Posterior vena cava (tissue), 2 donors: ENCODE measurements at places on chromosomes 1 and 21.

GRCh38 chr1:171263901-171264300 is 15.6 kb downstream of the FMO1 start:
- DNase-seq: no peak

DNA sequence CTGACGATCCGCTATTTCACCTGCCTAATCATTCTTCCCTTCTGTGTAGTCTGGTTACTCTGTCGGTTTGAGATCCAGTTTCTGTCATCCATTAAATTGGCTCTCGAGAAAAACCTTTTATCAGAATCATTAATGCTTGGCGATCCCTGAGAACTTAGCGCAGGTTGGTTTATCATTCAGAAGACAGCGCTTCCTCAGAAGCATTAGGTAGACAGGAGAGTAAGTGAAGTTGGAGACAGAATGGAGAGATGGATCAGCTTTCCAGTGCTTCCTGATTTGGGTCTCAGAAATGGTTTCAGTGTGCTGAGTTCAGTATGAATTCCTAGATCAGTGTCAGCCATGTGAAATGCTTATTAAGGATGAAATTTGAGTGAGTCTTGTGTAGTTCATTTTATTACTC is 1.3 kb downstream of the USP1 start:
- no peak for DNase-seq

DNA sequence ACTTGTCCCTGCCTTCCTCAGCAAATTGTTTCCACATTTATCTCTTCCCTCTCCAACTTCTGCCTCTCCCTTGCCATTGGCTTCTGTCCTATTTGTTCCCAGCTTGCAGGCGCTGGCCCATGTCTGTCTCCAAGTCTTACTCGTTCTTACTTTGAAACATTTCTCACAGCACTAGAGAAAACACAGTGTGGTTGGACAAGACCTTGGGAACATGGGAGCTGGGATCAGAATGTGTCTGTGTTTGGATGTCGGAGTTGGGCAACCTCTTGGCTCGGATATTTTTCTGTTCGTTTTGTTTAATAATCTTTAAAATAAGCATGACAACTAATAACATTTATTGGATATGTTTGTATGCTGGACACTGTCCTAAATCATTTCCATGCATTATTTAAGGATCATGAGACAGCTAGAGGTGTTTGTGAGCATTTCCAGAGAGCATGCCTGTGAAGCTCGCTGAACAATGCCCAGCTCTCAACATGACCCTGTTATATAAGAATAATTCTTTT is 5.9 kb upstream of the BRWD1 start:
- no peak for DNase-seq

GRCh38 chr1:30295674-30296073 is 427.7 kb downstream of the MATN1 start:
- DNase-seq: no peak

DNA sequence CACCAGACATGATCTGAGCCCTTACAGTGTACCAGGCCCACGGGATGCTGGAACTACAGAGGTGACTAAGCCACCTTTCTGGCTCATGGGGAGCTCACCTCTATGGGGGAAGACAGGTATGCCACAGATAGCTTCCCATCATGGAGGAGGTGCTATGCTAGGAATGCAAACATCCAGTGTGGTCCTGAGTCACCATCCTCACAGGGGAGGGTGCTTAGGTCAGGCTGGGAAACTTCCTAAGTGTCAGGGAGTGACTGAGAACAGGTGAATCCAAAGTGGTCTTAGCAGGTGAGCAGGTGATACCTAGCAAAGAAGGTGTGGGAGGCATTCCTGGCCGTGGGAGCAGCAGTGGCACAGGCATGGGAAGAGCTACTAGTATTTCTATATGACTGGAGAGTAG is 8.6 kb upstream of the RASSF5 start:
- peak; percentile 9 for DNase-seq
